ENCODE measurements at places on chromosomes 4 and X.

- DNase-seq: no peak
These were observed 32.8 kb upstream of the MAML3 start for GRCh38 chr4:140186651-140187315.

DNA sequence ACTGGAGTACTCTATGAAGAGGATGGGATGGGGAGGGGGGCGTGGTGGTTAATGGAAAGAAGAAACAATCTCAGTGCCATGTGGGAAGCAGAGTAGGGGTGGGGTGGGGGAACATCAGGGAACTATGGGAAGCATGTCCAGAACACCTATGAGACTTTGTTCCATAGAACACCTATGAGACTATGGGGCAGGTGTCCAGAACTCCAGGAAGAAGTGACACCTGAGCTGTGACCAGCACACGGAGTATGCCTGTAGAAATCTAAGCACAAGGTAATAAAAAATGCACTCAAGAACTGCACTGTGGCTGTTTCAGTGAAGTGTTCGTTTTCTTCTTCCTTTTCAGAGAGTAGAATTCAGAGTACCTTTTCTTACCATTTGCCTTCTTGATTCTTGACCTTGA, 704.8 kb upstream of the TENM3 start:
- DNase-seq: no peak

- no peak for DNase-seq
These were observed 164.0 kb downstream of the PRKX start for GRCh38 chrX:3549411-3549911.

- no peak for DNase-seq
These were observed 312.4 kb downstream of the ARHGAP10 start for GRCh38 chr4:148044089-148044911.

GRCh38 chr4:47167081-47168035, 136.0 kb downstream of the GABRB1 start:
- DNase-seq: no peak

DNA sequence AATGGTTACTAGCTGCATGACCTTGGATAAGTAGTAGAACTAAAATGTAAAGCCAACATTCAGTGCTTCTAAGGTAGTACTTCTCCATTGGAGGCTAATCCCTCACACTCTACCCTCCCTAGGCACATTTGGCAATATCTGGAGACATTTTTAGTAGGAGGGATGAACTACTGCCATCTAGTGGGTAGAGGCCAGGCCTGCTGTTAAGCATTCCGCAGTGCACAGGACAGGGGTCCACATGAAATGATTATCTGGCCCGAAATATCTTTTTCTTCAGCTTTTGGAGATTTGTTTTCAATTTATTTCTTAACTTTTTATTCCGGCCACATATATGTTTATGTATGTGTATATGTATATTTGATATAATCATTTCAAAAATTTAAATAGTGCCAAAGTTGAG, 36.0 kb upstream of the SPANXC start:
- no peak for DNase-seq

GRCh38 chr4:1136048-1136447, 22.7 kb upstream of the RNF212 start:
- no peak for DNase-seq

GRCh38 chr4:174592256-174592984, 70.1 kb upstream of the HPGD start:
- DNase-seq: no peak

DNA sequence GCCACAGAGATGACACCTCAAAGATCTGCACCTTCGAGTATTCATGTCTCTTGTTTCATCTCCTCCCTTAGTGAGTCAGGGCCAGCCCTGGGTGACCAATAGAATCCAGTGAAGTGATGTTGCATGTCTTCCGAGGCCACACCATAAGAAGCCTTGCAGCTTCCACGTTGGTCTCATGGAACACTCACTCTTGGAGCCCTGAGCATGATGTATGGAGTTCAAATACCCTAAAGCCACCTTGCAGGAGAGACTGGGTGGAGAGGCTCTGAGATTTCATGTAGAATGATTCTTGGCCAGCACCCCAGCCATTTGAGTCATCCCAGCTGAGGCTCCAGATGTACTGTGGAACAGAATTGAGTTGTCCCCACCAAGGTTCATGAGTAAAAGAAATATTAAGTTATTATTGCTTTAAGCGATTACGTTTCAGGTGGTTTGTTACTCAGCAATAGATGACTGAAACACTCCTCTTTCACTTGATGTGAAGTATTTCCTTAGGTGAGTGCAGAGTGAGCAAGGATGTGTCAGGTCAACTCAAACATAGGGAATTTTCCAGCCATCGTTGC, 5.0 kb upstream of the RP2 start:
- peak; percentile 1 for DNase-seq

GRCh38 chrX:4741024-4741423, 1027.6 kb upstream of the PRKX start:
- no peak for DNase-seq

DNA sequence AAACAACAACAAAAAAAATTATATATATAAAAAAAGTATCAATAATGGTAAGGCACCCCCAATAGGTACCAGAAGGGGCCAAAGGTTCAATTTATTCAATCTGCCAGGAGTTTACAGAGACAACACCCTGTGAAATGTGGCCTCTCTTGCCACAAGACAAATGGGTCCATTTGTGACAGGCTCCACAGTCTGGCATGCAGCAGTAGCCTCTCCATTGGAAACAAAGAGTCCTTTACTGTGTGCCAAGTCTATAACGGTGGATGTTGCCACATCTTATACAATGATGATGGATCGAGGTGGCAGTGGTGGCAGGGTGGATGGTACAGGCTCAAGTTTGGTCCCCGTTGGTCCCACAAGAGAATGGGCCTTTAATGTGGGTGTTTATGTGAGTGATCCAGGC, 70.1 kb upstream of the SH3RF1 start:
- no peak for DNase-seq

- DNase-seq: no peak
These were observed 55.7 kb upstream of the SHISA3 start for GRCh38 chr4:42341518-42342026.

GRCh38 chr4:151459375-151459774, 50.4 kb downstream of the FHIP1A start:
- no peak for DNase-seq

DNA sequence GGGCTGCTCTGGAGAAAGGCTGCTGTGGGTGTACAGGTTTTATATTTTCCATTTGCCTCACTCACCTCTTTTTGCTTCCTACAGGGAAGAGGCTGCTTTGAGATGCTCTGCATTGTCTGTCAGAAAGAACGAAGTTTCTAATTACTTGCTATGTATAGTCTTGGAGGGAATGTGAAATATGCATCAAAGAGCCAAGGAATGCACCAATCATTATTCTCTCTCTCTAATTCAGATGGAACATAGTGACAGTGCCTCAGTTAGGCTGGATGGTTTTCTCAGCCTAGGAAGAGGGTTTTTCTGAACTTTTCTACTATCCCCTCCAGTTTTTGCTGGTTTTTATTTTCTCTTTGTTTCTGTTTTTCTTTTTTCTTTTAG, 106.8 kb upstream of the SLC4A4 start:
- no peak for DNase-seq

DNA sequence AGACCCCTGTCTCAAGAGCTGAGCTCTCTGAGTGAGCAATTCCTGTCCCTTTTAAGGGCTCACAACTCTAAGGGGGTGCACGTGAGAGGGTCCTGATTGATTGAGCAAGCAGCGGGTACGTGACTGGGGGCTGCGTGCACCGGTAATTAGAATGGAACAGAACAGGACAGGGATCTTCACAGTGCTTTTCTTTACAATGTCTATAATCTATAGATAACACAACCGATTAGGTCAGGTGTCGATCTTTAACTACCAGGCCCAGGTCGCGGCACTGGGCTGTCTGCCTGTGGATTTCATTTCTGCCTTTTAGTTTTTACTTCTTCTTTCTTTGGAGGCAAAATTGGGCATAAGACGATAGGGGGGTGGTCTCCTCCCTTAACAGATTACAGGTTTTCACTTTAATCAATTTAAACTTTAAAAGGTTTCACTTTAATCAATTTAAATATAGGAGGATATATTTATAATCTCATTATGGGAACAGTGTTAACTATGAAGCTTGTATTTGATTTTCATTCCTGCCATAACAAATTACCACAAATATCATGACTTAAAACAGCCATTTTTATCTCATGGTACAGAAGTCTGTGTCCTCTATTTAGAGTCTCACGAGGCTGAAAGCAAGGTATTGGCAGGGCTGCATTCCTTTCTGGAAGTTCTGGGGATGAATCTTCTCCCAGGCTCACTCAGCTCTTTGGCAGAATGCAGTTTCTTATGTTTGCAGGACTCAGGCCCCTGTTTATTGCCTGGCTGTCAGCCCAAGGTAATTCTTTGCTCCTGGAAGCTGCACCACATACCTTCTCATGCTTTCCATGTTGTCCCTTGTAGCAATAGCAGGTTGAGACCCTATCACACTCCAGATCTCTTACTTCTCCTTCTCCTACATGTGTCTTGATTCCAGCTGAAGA, 5.2 kb downstream of the SPATA4 start:
- DNase-seq: no peak

GRCh38 chr4:108143515-108143914, 25.2 kb downstream of the LEF1 start:
- no peak for DNase-seq

GRCh38 chrX:21847342-21847741, 7.9 kb downstream of the MBTPS2 start:
- DNase-seq: no peak

All from activated CD4-positive, alpha-beta T cell treated with anti-CD3 and anti-CD28 coated beads, Interleukin-2, amount 50 U/mL, for 48 hours (primary cell).